Midbrain (tissue), 1 donor: ENCODE measurements at places on chromosomes 16 and 17.
A peak's percentile ranks its signal among the peaks of the same experiment; 100 is the strongest.

- DNase-seq: peak; percentile 38
These were observed 87.8 kb downstream of the SMG6 start for GRCh38 chr17:2215616-2216364.

- no peak for DNase-seq
These were observed 266.7 kb downstream of the ENGASE start for GRCh38 chr17:79341222-79341780.

DNA sequence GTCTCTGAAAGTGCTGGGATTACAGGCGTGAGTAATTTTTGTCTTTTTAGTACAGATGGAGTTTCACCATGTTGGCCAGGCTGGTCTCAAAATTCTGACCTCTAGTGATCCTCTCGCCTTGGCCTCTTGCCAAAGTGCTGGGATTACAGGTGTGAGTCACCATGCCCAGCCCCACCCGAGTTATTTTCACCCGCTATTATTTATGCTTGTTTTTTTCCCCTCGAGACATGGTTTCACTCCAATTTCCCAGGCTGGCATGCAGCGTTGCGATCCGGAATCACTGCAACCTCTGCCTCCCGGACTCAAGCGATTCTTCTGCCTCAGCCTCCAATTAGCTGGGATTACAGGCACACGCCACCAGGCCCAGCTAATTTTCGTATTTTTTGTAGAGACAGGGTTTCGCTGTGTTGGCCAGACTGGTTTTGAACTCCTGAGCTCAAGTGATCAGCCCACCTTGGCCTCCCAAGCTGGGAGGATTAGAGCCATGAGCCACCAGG lies 9.2 kb downstream of the RPL23 start:
- DNase-seq: no peak

GRCh38 chr16:57999971-58000705 lies at the start of gene ZNF319:
Gene ZNF319, minus strand, starts transcription at chr16:58000672. Its CDS starts 2,407 bp downstream, at chr16:57998265.
- DNase-seq: peak; percentile 34

DNA sequence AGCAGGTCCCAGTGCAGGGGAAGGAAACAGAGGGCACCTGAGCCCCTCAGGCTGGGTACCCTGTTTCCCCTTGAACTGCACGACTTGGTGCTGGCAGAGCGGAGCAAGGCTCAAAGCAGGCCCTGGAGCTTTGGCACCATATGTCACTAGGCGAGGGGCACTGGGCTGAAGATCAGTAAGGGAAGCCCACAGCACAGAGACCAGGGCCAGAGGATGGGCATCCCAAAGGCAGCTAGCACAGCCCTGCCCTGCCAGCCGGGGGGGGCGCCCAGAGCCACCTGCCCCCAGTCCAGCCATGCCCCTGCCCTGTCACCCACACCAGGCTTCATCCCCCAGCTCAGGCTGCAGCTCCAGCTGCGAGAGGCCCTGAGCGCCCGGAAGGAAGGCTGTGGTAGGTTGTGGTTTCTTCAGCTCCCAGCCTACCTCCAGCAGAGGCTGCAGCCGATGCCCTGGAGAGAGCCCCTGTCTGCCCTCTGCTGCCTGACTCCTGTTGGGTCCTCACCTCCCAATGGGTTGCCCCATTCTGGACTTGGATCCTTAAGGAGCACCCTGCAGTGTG lies 10.9 kb downstream of the NHERF1 start:
- no peak for DNase-seq

DNA sequence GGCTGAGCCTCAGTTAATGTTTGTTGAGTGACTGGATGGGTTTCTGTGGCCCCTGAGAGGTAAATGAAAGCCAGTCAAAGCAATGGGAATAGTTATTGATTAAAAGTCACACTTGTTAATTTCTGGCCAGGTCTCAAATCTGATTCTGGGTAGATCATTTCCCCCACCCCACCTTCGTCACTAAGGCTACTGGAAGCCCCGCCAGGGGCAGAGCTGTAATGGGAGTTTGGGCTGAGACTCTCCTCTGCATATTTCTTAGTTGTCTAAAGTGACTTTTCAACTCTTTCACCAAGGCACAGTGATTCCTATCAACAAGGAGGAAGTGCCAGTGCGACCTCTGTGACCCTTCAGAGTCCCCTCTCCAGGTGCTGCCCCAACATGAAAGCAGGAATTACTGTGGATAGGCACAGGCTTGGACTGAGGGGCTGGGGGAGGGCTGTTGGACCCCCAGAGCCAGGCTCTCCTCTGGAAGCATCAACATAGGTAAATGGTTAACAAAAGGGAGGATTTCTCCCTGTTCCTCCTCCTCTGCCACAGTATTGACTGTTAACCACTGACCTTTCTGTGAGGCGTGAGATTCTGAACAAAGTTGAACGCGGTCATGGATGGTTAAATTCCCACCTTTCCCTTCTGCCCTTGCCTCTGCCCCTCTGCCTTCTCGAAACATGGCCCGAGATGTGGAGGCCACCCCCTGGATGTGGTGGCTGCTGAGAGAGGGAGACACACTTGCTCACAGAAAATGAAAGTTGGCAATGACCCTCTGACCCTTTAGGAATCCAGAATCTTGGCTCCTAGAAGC lies 20.8 kb upstream of the TBX2 start:
- DNase-seq: no peak

DNA sequence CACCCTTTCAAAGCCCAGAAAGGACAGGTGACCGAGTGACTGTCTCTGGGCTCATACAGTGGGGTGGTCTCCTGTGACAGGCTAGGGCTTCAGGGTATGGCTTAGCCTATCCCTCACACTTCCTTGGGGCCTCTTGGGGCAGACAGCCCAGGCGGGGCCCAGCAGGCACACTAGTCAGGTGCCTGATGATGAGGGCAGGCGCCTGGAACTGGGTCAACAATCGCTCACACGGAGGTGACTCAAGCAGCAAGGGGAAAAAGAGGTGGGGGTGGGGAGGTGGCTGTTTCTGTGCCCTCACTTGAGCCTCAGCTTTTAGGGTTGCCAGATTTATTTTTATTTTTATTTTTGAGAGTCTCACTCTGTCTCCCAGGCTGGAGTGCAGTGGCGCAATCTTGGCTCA lies 6.4 kb upstream of the GRN start:
- DNase-seq: no peak

GRCh38 chr16:53541326-53541725 lies 38.3 kb upstream of the AKTIP start:
- DNase-seq: no peak

GRCh38 chr16:88783391-88784073 lies 1.5 kb downstream of the PIEZO1 start:
- DNase-seq: peak; percentile 67

GRCh38 chr16:89034971-89035668 lies 58.1 kb upstream of the CBFA2T3 start:
- no peak for DNase-seq

DNA sequence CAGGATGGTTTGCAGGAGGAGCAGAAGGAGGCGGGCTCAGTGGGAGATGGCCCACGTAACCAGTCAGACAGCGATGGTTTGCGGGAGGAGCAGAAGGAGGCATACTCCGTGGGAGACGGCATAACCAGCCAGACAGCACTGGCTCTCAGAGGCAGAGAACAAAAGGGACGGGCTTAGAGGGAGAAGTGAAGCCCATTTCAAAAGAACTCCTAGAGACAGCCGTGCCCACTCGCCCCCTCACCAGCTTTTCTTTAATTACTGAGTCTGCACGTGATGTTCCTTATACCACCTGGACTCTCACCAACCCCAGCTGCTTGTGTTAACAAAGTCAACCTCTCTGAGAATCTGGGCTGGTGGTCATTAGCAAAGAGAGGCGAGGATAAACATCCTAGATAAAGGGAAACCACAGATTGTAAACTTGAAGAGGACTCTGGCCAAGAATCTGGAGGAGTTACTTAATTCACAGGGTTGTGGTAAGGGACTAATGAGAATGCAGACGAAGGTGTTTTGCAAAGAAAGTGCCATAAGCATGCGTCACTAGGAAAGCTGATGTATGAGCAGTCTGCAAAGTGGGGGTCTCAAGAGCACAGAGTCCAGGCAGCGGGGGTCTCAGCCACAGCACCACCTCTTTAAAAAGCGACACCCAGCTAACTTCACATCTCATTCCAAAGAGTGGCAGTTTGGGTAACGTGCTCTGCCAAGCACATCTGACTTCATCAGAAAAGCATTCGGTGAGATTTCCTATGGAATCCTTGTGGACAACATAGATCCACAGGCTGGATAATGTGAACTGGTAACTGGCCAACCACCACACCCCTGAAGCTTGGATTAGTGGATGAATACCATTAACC lies 51.7 kb downstream of the NXN start:
- DNase-seq: no peak

- no peak for DNase-seq
These were observed 40.5 kb upstream of the KLHDC4 start for GRCh38 chr16:87806261-87806640.

GRCh38 chr16:12677502-12677901 lies 126.2 kb downstream of the CPPED1 start:
- DNase-seq: no peak

DNA sequence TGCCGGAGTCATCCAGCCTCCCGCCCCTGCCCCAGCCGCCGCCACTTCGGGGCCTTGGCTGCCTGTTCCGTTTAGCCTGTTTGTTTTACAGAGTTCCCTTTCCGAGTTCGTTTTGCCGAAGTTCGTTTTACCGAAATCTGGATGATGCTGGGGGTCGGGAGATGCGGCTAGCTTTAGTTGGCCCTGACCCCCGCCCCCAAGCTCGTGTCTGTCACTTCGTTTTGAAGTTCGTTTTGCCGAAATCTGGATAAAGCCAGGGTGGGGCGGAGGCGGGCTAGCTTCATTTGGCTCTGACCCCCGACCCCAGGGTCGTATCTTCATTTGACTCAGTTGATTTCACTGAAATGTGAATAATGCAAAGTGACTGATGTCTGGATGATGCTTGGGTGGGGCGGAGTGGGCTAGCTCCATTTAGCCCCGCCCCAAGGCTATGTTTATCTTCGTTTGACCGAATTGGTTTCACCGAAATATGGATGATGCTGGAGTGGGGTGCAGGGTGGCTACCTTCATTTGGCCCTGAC lies 591 bp downstream of the PSMD7 start:
- no peak for DNase-seq

DNA sequence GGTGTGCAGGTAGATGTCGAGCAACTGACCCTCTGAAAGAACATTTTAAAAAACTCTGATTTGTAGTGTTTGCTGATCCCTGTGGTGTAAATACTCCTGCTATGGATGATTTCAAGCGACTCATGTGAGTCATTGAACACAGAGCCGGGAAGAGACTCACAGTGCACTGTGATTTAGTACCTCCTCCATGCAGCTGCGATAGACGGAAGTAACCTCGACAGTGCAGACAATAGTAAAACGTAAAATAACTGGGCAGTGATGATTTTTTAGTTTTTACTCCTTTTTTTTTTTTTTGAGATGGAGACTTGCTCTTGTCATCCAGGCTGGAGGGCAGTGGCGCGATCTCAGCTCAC lies 8.7 kb downstream of the TBX21 start:
- DNase-seq: no peak

- no peak for DNase-seq
These were observed 87.2 kb upstream of the TOX3 start for GRCh38 chr16:52634104-52634503.

DNA sequence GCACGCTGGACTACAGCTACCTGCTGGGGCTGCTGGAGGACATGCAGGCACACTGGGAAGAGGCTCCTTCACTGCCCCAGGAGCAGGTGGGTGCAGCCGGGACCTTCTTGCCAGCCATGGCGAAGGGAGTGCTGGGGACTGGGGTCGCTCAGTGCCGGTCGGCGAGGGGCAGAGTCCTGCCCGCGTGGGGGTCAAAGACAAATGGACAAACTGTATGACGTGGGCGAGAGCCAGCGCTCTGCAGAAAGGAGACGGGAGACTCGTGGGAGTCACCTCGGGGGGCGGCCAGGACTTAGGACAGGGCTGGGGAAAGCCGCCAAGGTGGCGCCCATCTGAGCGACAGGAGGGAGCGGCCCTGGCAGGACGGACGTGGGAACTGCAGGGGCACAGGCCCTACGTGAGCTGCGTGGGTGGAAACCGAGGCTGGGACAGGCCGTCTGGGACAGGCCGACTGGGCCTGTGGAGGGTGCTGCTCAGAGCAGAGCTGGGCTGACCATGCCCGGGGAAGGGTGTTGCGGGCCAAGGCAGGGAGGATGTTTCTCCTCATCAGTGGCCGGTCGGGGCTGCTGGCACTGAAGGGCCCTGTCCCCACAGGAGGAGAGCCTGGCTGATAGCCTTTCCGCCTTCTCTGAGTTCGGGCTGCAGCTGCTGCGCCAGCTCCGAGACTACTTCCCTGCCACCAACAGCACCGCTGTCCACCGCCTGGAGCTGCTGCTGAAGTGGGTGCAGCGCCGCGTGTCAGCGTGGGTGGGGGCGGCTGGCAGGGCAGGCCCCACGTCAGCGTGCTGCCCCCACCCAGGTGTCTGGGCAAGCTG lies 8.0 kb downstream of the TSR3 start:
- no peak for DNase-seq

DNA sequence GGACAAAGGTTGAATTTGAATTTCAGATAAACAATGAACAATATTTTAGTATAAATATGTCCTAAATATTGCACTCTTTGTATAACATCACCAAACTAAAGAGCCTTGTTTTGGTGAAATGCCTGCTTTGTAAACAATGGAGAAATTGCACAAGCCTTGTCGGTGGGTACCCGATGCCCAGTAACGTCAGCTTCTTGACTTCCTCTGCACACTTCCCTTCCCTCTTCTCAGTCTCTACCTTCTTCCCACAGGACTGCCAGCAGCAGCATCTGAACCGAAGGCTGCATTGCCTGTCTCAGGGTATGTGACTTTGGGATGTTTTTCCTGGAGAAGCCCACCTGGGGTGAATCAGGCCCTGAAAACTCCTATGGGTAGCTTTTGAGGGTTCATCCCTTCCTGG lies 113.9 kb downstream of the UTP18 start:
- DNase-seq: no peak

DNA sequence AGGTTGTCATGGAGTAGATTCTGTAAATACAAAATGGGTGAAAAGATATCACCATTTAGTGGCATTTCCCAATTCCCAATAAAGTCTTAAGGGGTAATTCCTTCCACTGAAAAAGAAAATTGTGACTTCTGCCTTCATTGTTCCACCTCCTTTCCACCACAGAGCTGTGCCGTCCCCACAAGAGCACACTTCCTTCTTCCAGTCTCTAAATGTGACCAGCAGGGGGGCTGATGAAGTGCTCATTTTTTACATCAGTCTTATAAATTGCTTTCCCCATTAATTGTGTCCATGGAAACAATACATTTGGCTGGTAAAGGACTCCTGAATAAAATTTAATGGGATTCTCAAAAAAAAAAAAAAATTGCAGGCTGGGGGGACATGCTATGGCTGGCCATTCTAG lies 260.8 kb upstream of the PSMD7 start:
- DNase-seq: no peak

GRCh38 chr17:61352408-61352770 lies 47.3 kb upstream of the TBX2 start:
- DNase-seq: no peak
